ENCODE measurements at places on chromosomes 12 and 14. TPM values are rescaled to one million over a fixed set of nuclear protein-coding genes. Genes with fewer than 3 reads are reported as not detected.

DNA sequence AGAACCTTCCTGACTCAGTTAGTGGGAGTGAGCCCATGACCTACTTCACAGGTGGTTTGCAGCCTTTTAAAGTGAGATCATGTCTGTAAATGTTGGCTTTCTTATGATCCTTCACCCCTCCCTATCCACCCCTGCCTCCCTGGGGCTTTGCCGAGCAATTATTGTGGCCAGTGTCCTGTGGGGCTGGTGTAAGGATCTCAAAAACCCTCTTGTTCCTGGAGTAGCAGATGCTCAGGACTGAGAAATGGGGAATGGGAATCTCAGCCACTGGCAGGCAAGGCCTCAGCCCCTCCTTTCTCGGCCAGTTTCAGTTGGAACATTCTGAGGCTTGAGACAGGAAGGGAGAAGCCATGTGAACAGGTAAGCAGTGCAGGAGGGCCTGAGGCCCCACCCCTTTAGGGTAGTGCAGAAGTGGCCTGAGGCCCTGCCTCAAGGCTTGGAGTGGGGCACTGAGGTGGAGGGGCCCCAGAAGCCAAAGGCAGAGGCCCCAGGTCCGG, 53.8 kb downstream of the PLEKHG3 start:
- H3K4me1 ChIP-seq: peaks cover 12% of the 10 kb centered on the region
- no peak for DNase-seq
- H3K27me3 ChIP-seq: no peaks in the 10 kb centered on the region
- H3K4me3 ChIP-seq: no peak overlapping the region
- no peak overlapping the region for H3K27ac ChIP-seq

DNA sequence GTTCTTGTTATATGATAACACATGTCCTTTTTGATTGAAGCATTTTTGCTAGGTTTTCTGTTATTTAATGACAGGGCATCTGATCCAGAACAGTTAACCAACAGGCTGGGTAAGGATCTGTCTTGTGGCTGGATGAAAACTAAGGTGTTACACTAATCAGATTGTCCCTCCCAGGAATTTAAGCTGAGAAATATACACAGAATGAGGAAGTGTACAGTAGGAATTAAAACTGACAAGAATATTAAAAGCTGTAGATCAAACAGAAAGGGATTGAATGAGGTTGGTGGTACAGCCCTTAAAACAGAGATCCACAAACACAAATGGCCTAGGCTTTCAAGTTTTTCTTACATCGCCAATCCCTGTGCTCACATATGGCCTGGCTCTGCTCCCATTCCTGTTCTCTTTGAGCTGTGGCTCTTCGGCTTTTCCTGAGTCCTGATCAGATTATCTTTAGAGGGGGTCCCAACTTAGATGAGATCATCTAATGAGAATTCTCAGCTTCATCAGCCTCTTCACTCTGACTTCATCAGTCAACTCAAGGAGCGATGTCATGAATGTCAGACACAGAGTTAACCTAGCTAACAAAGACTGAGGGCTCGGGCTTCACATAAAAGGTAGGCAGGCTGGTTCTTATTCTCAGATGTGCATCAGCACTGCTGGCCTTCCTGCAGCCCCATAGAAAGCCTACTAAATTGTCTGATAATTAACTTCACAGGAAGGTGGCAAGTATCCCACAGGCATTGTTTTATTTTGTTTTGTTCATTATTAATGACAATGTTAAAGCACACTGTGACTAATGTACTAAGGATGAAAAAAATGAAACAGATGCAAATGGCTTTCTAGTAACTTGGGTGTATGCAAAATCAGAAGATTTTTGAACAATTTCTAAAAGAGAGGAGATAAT, 11.4 kb downstream of the PYGL start:
- DNase-seq: no peak
- H3K4me3 ChIP-seq: no peak overlapping the region
- no peak overlapping the region for H3K27ac ChIP-seq
- H3K36me3 ChIP-seq: no peaks in the 10 kb centered on the region
- H3K27me3 ChIP-seq: no peaks in the 10 kb centered on the region
- H3K4me1 ChIP-seq: no peaks in the 10 kb centered on the region

The DPF3 gene
- not detected for total RNA-seq

DNA sequence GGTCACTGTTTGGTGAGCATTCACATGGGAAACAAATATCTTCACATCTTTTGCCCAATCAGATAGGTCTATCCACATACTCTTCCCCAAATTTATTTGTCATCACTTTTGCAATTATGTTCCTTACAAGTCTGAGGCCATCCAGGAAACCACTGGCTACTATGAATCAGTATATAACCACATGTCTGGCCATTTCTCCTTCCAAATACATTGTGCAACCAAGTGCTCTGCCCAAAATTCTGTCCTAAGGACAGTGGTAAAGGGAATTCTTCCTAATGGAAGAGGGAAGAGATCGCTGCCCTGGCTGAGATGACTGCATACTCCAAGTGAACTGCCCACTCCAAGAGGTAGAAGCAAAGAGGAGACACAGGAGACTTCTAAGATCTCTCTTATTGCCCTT, 148.9 kb upstream of the MAX start:
- H3K4me1 ChIP-seq: no peaks in the 10 kb centered on the region
- DNase-seq: no peak
- H3K27me3 ChIP-seq: no peaks in the 10 kb centered on the region

The GALNT8 gene
- 0.41 TPM for total RNA-seq

Measured in prostate gland (tissue), 2 donors.